Urothelium cell line (cell line): ENCODE measurements at places on chromosomes 12 and 14.
A peak's percentile ranks its signal among the peaks of the same experiment; 100 is the strongest.

GRCh38 chr14:51442513-51443175 lies 202.6 kb downstream of the TMX1 start:
- DNase-seq = peak; percentile 70

- no peak for DNase-seq
Measured at GRCh38 chr12:10163084-10163483, 8.8 kb downstream of the OLR1 start.

DNA sequence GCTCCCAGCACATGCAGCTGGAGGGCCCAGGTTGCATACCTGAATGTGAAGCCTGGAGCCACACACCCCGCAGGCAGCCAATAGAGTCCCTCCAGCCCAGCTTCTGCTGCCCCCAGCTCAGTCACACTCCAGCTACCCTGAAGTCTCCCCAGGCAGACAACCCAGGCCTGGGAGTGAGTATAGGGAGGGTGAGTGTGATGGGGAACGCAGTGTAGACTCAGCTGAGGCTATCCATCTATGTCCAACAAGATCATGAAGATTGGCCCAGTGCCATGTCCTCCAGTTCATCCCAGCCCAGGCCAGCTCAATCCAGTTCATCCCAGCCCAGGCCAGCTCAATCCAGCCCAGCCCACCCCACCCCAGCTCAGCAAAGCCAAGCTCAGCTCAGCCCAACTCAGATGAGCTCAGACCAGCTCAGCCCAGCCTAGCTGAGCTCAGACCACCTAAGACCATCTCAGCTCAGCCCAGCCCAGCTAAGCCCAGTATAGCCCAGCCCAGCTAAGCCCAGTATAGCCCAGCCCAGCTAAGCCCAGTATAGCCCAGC lies 330.4 kb downstream of the TMEM121 start:
- no peak for DNase-seq

DNA sequence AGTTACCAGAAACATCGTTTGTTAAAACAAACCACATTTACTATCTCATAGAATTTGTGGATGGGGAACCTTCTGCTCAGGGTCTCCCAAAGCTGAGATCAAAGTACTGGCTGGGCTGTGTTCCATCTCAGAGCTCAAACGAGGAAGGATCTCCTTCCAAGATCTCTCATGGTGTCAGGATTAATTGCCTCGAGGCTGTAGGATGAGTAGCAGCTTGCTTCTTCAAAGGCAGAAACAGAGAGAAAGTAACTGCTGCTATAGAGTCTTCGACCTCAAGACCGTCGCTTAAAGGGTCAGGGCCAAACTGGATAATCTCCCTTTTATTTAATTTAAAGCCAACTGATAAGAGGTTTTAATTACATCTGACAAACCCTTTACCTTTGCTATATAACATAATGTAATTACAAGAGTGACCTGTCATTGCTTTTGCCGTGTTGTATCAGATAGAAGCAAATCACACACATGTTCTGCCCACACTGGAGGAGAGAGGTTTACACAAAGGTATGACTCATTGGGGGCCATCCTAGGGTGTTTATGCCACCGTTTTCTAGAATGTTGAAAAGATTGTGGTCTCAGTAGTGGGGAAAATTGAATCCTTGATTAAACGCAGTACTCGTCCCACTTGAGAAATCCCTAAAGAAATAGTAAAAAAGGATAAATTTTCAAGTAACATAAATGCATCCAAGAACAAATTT lies 868.8 kb upstream of the TMEM132C start:
- DNase-seq = no peak

- DNase-seq = no peak
Measured at GRCh38 chr12:89648211-89648930, 60.3 kb downstream of the ATP2B1 start.

- DNase-seq = peak; percentile 19
Measured at GRCh38 chr12:44053549-44054127, 217.8 kb downstream of the TMEM117 start.

DNA sequence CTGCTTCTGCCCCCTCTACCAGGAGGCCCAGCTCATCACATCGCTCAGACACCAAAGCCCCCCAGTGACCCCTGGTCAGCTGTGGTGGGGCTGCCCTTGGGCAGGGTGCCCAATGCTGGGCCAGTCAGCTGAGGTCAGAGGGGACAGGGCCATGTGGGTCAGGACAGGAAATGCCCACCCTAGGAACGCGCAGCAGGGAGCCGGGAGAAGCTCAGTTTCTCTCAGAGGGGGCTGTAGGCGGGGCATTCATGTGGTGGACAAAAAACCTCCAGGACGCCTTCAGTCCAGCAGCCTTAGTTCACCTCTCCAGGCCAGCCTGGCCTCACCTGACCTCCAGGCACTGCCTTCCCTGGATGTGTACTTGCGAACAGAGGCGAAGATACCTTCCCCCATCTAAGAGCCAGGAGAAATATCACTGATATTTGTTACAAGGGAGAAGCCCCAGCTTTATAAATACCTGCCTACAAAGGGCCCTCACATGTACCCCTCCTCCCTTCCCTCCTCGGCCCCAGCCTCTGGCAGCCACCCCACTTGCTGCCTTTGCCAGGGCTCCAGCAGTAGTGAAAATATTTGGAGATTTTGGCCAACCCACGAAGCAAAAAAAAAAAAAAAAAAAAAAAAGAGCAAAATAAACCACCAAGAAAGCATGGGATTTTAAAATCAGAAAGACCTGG lies 41.9 kb upstream of the PLEKHG6 start:
- no peak for DNase-seq

GRCh38 chr14:89317051-89317691 lies 99.9 kb downstream of the FOXN3 start:
- no peak for DNase-seq

GRCh38 chr12:56766535-56766934 lies 3.4 kb downstream of the HSD17B6 start:
- DNase-seq = no peak

DNA sequence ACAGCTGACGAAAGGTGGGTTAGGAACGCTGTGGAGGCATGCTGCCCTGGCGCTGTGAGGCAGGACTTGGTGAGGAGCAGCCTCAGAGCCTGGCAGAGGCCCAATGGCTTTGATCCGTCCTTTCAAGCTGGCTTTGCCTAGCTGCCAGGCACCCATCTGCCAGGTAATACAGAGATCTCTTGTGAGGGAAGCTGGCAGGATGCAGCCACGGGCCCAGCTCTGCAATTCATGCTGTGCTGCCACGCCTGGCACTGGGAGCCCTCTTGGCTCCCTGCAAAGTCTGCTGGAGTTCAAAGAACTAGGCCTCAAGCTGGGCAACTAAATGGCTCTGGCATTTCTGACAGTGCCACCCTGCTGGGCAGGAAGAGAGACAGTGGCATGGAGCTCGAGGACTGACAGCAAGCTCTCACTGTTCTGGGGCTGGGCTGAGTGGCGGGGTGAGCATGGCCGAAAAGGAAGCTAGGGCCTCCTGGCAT lies 18.7 kb downstream of the IQSEC3 start:
- DNase-seq = no peak

GRCh38 chr14:20143911-20144310 lies 5.3 kb downstream of the OR4N5 start:
- no peak for DNase-seq

DNA sequence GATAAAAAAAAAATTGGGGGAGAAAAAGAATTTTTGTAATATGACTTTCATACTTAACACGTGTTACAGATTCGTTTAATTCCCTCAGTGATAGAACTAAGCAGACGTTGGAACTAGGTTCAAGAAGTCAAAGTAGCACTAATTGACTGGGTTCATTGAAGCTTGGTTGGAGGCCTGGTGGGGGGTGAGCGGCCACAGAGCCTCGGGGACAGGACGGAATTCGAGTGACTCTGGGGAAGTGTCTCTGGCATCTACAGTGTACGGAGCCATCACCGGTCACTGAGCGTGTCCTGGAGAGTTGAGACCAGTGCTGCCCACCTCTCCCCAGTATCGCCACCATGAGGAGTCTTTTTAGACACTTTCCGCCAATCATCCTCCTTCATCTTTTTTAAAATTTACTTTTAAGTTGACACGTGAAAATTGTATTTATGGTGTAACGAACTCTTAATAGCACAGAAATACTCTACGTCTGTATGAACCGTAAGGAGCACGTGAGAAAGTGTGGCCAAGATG lies 1.3 kb downstream of the ZFYVE21 start:
- DNase-seq = no peak

DNA sequence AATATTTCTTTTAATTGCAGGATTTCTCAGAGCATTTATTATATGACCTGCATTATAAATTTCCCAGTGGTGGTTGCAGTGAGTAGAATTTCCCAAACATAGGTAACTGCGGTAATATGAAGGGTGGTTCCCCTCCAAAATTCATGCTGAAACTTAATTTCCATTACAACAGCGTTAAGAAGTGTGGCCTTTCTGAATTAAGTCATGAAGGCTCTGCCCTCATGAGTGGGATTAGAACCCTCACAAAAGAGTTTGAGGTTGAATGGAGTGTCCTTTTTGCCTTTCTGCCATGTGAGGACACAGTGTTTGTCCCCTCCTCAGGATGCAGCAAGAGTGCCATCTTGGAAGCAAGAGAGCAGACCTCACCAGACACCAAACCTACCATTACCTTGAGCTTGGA lies 233.6 kb downstream of the KTN1 start:
- DNase-seq = no peak

- DNase-seq = no peak
Measured at GRCh38 chr12:64673490-64674169, 63.3 kb downstream of the RASSF3 start.

GRCh38 chr14:81400202-81400678 lies at the start of gene STON2:
TSS of gene STON2 (minus strand) at chr14:81400324. CDS start at chr14:81398382, 1,942 bp downstream.
- peak; percentile 79 for DNase-seq

DNA sequence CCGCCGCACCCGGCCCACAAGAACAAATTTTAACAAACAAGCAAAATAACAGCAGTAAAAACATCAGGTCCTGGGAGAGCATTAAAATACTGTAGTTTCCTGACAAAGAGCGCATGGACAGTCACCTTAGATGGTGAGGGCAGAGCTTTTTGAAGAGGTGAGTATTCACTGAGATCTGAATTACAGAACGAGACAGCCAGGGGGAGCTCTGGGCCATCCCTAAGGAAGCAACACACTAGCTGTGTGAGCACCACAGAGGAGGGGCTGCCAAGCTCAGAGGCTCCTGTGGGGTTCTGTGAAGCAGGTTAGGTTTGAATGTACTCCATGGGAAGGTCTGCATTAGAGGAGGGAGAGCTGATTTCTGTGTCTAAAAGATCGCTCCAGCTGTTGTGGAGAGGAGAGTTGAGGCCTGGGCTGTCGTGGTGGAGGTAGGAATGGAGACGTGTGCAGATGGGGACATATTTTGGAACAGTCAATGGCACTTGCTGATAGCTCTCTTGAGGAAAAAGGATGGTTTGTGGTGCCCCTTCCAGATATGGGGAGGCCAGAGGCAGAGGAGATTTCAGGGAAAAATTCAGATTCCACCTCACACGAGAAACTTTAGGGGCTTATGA lies 72.9 kb downstream of the TRAFD1 start:
- peak; percentile 50 for DNase-seq

DNA sequence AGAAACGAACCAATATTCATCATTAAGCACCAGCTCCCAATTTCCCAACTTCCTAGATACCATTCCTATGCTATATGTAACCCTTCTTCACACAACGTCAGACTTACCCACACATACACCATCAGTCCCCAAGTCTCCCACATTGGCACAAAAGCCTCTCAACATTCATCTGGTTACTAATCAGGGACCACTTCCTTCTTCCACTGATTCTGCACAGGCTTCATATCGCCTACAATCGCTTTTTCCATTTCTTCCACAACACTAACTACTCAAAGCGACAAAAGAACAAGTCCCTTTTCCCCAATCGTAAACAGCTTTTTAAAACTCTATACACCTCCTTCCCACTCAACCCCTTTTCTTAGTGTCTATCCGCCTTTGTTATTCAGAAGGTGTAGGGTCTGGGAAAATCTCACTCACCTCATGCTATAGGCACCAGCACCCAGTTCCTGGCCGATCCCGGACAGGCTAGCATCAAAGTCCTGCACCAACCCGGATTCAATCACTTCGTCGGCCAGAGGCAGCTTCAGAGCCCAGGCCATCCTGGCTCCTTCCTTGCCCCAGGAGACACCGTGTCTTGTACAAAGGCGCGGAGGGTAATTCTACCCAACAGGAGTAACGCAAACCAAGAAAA lies 936 bp downstream of the TFCP2 start:
- DNase-seq = no peak

DNA sequence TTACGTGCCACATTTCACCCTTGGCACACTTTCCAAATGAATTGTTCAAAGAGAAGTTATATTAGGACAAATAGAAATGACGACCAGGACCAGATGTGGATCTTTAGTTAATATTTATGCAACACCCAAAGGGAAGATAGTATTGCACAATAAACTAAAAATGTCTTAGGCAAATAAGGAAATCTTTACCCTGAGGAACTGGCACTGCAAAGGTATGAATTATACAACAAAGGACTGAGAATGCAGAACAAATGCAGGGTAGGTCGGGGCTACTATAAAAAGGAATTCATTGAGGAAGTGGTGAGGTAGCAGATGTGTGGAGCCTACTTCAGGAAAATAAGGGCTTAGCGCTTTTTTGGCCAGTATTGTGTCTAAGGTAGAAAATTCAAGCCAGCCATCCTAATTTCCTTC lies 3.9 kb upstream of the TMTC2 start:
- no peak for DNase-seq

DNA sequence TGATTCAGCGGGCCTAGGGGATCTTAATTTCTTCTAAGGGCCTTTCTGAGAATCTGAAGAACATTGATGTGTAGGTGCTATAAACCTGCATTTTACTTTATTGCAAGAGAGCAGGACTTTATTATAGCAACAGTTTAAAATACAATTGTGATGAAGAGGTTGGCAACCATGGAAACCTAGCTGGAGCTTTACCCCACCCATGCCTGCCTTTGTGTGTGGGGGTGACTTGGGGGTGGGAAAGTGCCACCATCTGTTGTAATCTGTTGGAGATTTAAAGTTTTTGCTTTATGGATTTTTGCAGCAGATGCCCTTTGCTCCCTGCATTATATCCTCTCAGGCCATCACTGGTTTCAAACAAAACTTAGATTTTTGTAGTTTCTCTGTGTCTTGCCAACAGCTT lies 64.6 kb downstream of the ATG14 start:
- DNase-seq = no peak

GRCh38 chr12:76041406-76041805 lies 9.8 kb upstream of the PHLDA1 start:
- no peak for DNase-seq
